ENCODE measurements at places on chromosomes 2 and 18.

GRCh38 chr2:57543211-57543610, 503.4 kb upstream of the VRK2 start:
- DNase-seq = peak; percentile 35

GRCh38 chr2:171788316-171788993, 101.2 kb downstream of the DYNC1I2 start:
- DNase-seq = peak; percentile 45

- no peak for DNase-seq
Measured at GRCh38 chr2:54194761-54195750, 61.0 kb downstream of the TSPYL6 start.

DNA sequence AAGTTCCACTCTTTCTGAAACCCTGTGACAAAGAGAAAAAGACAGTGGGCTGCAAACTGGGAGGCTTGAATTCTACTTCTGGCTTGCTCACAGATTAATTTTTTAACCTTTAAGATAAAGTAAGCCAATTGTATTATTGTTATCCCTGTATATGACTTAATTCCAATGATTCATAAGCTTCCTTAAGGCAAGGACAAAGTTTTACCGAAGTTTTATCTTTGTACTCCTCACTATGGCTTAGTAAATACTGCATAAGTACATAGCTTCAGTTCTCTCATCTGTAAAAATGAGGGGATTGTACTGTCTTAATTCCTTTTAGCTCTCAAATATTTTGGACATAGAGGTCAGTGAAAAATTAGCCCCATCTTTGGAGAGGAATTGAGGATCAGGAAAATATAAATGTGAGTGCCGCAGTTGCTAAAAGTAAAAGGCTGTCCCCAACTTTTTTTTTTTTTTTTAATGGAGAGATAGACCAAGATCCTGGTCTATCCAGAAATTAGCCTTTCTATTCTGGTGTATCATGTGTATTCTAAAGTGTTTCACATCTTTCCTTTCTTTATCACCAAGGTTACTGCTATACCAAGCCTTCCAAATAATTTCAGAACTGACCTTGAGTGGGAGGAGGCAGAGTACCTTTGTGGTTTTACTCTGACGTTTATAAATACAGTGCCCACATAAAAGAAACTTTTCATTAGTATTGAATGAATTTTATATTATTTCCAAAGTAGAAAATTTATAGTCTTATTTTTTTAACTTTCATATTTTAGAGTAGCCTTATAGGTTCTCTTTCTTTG, 13.3 kb downstream of the RELCH start:
- no peak for DNase-seq

- no peak for DNase-seq
Measured at GRCh38 chr2:95185973-95186372, 20.4 kb downstream of the ZNF2 start.

DNA sequence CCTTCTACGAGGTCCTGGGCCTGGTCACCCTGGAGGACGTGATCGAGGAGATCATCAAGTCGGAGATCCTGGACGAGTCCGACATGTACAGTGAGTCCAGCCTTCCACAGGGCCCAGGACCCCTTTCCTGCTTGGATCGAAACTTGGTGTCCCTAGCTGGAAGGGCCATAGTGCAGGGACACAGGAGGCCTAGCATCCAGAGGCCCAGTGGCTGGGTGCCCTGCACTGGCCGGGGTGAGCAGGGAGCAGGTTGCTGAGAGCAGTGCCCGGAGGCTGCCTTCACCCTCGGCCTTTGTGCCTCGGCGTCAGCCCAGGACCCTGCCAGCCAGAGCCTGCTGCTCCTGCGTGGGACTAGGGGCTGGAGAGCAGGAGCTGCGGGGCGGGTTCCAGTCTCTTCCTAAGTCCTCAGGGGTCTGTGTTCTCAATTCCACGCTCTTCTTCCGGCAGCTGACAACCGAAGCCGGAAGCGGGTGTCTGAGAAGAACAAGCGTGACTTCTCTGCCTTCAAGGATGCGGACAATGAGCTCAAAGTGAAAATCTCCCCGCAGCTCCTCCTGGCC, 18.9 kb upstream of the CNNM3 start:
- no peak for DNase-seq

DNA sequence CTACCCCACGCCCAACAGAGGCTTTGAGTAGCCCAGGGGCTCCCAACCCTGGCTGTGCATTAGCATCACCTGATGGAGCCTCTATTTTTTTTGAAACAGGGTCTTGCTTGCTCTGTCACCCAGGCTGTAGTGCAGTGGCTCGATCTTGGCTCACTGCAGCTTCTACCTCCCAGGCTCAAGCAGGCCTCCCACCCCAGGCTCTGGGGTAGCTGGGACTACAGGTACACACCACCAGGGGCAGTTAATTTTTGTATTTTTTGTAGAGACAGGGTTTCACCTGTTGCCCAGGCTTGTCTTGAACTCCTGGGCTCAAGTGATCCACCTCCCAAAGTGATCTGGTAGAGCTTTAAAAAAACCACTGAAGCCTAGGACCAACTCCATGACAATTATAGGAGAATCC, 394.8 kb upstream of the ATP5MC3 start:
- no peak for DNase-seq

DNA sequence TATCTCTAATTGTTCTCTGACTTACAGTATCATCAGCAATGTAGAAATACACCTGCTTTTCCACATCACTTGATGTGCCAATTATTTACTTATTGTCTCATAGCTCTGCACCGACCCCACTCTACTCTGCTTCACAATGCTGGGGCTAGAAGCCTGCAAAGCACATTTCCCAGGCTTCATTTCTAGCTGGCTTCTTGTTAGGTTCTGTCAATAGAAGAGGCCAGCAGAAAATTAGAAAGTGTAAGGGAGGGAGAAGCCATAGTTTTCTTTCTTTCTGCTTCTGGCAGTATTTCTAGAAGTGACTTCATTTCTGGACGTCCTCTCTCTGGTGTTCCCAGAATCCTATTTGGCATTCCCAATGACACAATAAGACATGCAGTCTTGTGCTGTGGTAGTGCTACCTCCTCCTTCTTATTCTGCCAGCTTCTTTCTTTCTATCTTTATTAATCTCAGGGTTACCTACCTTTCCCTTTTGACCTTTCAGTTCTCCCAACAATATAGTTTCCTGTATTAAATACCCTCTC, 12.5 kb upstream of the TANC1 start:
- no peak for DNase-seq

GRCh38 chr2:241754042-241754441, 19.6 kb downstream of the D2HGDH start:
- no peak for DNase-seq

DNA sequence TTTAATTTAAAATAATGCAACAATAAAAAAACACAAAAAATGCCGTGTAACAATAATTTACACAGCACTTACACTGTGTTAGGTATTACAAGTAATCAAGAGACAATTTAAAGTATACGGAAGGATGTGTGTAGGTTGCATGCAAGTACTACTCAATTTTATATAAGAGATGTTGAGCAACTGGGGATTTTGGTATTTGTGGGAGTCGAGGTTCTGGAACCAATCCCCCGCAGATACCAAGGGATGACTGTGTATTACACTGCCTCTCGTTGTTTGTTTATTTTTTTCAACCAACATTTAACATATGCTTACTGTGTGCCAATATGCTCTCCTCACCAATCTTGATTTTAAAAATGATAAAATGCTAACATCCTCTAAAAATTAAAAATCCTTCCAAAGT, 24.8 kb downstream of the MAP3K2 start:
- DNase-seq = no peak

- DNase-seq = no peak
Measured at GRCh38 chr2:36975306-36975705, 9.0 kb upstream of the STRN start.
